ENCODE measurements at places on chromosomes 1 and 21.

DNA sequence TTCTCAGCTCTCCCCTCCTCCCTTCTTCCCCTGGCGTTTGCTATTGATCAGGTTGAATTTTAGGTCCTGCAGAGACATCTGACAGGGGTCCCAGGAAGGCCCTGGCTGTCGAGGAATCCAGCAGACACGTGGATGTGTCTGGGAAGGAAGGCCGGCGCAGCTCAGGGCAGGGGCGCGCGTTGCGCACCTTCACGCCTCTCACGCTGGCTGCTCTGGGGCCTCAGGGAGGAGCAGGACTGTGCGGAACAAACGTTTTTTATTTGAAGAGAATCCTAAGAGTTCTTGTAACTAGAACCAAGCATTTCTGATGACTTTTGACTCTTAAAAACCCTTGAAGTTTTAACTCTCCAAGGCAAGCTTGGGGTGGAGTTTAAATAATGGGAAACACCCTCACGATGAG lies 54.2 kb downstream of the SLC37A1 start:
- no peak for DNase-seq

DNA sequence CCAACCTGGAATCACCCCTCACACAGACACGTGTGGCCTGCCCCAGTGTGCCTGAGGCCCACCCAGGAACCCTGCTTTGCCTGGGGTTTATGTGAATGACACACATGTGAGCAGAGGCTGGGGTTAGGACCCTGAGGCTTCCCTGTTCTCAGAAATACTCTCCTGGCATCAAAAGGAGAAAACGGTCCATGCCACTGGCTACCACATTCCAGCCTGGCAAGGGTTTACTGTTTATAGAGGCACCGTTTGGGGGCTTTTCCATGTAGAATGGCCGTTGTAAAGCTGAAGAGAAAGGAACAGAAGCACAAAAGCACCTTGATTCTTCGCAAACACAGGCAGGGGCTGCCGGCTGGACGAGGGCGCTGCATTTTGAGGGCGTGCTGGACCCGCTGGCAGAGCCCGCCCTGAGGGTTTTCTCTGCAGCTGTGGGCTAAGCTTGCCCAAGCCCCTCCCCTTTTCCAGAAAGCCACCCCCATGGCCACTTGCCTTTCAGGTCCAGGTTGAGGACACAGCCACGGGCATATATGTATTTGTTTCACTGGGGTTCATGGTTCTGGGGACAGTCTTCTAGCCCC lies 13.0 kb downstream of the TFF3 start:
- no peak for DNase-seq

DNA sequence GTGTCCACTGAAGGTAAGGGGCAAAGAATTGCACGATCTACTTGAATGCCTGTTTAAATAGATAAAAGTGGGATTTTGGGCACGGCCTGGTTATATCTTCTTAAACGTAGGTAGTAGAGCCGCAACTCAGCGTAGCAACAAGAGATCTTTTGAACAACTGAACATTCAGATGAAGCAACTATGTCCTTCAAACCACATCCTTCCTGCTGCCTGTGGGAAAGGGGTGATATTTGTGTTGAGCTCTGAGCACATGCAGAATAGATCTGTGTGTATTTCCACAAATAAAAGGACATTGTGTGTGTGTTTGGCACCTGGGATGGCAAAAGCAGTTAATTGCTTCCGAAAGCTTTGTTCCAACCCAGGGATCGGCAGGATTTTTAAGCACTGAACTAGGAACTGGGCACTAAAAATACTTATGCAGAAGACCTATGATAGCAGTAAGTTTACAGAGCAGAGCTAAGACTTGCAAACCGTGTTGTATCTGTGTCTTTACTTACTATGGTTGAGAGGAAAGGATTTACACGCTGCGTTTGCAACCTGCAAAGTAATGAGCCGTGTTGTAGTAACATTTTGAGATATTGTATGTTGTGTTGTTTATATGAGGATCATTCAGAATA lies 333.4 kb downstream of the CHRM3 start:
- DNase-seq = no peak

DNA sequence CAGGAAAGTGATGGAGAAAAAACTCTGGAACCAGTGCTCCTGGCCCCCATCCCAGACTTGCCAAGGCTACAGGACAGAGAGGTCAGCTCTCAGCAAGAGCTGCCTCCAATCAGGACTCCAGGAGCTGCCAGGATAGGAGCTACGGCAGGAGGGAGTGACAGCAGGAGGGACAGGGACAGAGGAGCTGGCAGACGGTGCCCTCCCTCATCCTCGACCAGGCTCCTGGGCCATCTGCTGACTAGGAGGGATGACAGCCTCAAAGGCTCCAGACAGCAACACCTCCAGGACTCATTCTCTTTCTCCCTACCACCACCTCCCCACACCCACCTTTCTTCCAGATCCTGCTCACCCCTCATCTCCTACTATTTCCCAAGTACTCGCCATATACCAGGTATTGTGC lies 22.7 kb downstream of the DLGAP3 start:
- no peak for DNase-seq

GRCh38 chr1:117001254-117001927 lies at the start of gene CD101:
Gene CD101, plus strand, starts transcription at chr1:117001760. Its CDS starts 58 bp downstream, at chr1:117001818.
- DNase-seq = no peak

DNA sequence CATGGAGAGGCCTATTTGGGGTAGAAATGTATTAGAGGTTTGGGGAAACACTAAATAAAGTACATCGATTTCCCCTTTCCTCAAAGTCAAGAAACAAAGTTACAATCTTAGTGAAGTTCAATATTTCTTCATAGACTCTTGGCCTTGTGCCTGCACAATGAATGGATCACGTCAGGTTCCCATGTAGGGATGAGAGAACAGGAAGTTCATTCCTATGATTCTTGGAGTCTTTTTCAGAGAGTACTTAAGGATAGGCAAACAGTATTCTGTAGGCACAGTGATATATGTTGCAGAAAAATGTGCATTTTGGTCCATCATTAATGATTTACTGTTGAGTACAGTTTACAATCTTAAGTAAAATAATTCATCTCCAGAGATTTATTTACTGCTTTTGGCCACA lies 275.5 kb downstream of the RGS7 start:
- no peak for DNase-seq

- DNase-seq = no peak
Measured at GRCh38 chr1:58939146-58939545, 155.3 kb upstream of the JUN start.

GRCh38 chr1:239909898-239910297 lies 181.8 kb upstream of the FMN2 start:
- DNase-seq = no peak

GRCh38 chr1:152623203-152623844 lies 421 bp upstream of the LCE3A start:
- DNase-seq = no peak

GRCh38 chr1:220955116-220955515 lies 75.9 kb downstream of the HLX start:
- DNase-seq = no peak

DNA sequence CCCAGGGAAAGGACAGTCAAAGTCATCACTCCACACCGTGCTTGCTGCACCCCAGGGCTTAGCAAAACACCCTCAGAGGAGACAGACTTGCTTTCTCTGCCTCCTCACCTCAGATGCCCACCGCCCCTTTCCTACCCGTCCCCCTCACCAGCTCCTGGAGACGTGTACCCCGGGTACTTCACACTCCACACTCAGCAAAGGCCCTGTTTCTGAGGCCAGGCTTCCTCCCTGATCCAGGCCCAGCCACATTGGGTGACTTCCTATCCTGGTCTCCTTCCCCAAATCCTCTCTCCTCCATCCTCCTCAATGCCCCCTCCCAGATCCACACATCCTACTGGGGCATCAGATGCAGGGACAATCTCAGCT lies 116.7 kb downstream of the DMRTB1 start:
- no peak for DNase-seq

DNA sequence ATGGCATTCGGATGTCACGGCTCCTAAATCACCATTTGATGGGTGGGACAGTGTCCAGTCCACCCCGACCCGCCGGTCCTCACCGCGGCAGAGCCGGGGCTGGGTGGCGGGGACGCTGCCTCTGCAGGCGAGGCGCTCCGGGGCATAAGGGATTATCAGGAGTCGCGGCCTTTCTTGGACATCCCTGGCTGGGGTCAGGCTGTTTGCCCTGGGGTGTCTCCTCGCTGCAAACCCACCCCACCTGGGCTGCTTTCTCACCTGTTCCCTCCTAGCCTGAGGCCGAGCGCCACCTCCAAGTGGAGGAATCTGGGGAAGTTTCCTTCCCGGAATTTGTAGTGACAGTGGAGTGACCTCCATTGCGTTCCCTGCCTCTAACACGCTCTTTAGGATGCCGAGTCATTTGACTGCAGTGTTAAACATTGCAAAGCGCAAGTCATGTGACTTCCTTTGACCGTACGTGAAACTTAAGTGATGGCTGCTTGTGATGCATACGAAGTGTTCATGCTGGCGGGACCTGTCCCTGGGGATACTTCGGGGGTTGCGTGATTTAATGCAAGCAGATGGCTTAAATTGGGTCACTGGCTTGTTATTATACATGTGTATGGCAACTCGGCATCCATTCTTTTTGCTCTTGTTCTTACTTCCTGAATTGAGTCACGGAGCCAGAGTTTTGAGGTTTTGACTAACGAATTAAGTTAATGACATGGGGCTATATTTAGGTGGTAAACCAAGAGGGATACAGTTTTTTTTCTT lies 536 bp downstream of the LGALS8 start:
- DNase-seq = peak; percentile 14

- DNase-seq = no peak
Measured at GRCh38 chr1:89866568-89866967, 45.7 kb downstream of the LRRC8D start.

DNA sequence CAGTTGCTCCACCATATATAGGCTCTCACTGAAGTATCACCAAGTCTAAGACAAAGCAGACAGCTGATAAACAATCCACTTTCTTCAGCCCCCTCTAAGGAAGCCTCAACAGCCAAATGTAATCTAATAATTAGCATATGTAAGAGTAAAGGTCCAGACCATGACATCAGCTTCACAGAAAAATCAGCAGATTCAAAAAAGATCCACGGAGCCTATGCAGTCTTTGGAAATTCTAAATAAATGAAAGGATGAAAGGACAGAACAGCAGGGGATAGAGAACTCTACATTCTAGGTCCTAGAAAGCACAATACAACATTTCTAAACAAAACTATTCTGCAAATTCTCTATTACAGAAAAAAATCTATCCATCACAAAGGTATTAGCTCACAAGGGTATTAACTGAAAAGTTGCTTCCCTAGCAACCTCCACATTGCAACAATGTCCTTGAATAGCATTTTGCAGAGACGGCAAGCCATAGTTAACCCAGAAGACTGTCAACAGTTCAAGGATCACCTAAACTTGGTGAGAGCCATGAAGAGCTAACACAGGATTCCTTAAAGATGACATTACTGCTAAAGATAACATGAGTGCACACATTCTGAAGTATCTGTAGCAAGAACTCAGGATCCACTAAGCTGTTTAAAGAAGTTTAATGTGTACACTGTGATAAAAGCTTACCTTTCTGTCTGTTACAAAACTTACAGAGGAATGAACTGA lies 74.3 kb downstream of the SIPA1L2 start:
- DNase-seq = no peak

DNA sequence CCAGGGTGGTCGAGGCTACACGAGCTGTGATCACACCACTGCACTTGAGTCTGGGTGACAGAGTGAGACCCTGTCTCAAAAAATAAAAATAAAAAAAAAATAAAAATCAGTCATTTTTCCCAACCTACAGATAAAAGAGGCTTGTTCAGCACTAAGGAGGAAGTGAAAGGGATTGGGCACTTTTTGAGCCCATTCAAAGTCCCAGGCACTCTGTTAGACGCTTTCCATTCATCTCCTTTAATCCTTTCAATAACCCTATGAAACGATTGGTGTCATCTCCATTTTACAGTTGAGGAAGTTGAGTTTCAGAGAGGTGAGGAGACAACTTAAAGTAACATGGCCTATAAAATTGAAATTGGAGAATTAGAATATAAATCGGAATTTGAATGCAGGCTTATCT lies 10.4 kb upstream of the AGO4 start:
- DNase-seq = no peak

- DNase-seq = no peak
Measured at GRCh38 chr1:246176126-246177024, 330.7 kb downstream of the SMYD3 start.

DNA sequence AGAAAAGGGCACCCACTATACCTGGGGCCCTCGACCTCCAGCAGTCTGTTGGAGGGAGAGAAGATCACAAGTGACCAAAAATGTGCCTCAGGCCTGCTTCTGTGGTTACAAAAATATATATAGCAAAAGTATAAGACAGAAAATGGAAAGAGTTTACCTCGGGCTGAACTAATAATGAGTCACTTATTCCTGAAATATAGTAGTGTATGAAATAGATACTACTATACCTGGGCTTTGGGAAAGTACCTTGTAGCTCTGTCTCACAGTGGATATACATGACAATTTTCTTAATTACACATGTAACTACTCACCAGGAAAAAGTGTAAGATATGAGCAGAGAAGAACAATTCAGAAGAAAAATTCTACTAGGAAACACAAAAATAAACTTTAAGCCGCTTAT lies 7.3 kb upstream of the APCS start:
- DNase-seq = no peak

- no peak for DNase-seq
Measured at GRCh38 chr1:14590411-14591180, 7.9 kb upstream of the KAZN start.

DNA sequence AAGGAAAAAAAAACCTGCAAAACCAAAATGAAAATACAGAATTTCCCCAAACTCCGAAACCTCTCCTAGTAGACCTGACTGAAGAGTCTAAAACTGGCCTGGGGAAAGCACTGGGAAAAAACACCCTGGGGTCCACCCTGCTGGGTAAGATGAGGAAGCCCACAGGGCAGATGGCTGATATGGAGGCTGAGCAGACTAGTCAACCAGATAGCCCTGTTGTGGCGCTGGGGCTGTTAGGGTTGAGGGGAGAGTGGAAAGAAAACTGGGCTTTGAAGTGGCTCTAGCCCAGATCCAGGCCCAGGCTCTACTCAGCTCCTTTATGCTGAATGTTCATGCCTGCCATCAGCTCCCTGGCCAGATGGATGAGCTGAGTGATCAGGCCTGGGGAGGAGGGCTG lies 6.8 kb upstream of the SLAMF1 start:
- no peak for DNase-seq

GRCh38 chr21:42539931-42540343 lies 26.3 kb downstream of the SLC37A1 start:
- no peak for DNase-seq

- no peak for DNase-seq
Measured at GRCh38 chr21:42337276-42337675, 13.5 kb downstream of the TFF2 start.

DNA sequence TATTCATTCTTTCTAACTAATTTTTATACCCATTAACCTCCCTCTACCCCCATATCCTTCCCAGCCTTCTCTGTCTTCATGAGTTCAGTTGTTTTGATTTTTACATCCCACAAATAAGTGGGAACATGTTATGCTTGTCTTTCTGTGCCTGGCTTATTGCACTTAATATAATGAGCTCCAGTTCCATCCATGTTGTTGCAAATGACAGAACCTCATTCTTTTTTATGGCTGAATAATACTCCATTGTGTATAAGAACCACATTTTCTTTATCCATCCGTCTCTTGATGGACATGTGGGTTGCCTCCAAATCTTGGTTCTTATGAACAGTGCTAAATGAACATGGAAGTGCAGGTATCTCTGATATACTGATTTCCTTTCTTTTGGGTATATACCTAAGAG lies 21.5 kb downstream of the AGPAT3 start:
- no peak for DNase-seq

- no peak for DNase-seq
Measured at GRCh38 chr1:74674278-74675048, 871 bp upstream of the ERICH3 start.

- DNase-seq = peak; percentile 54
Measured at GRCh38 chr1:206544562-206545257, 37.4 kb downstream of the RASSF5 start.
